Tongue (tissue), 3 donors: ENCODE measurements at places on chromosomes 5 and 9. TPM values are rescaled to one million over a fixed set of nuclear protein-coding genes. Genes with fewer than 3 reads are reported as not detected.

The SPATA6L gene
- total RNA-seq = 4.2 TPM

The OR13D1 gene
- not detected for total RNA-seq

The PTRH1 gene
- 7.3 TPM for total RNA-seq

The ARHGEF28 gene
- 22.0 TPM for total RNA-seq

The CNTLN gene
- 20.5 TPM for total RNA-seq

The PCDHGB5 gene
- 11.3 TPM for total RNA-seq

The TRIM7 gene
- total RNA-seq = 21.7 TPM

The ZFAND5 gene
- total RNA-seq = 224 TPM

The PCDHGB7 gene
- 10.3 TPM for total RNA-seq

The ZBTB34 gene
- 17.6 TPM for total RNA-seq

The INSL4 gene
- not detected for total RNA-seq

The FOXD4L4 gene
- total RNA-seq = not detected

The GCNT4 gene
- 0.82 TPM for total RNA-seq

The IFNA13 gene
- not detected for total RNA-seq

The SLIT3 gene
- 21.4 TPM for total RNA-seq

The SPINK4 gene
- total RNA-seq = not detected

The KCNIP1 gene
- total RNA-seq = 4.2 TPM
